ENCODE measurements at places on chromosomes 7 and 10.

- DNase-seq, result no peak
Observed at GRCh38 chr10:132397036-132397541, at the start of gene PWWP2B. TSS of gene PWWP2B (plus strand) at chr10:132397200. CDS start at chr10:132397227, 27 bp downstream.

DNA sequence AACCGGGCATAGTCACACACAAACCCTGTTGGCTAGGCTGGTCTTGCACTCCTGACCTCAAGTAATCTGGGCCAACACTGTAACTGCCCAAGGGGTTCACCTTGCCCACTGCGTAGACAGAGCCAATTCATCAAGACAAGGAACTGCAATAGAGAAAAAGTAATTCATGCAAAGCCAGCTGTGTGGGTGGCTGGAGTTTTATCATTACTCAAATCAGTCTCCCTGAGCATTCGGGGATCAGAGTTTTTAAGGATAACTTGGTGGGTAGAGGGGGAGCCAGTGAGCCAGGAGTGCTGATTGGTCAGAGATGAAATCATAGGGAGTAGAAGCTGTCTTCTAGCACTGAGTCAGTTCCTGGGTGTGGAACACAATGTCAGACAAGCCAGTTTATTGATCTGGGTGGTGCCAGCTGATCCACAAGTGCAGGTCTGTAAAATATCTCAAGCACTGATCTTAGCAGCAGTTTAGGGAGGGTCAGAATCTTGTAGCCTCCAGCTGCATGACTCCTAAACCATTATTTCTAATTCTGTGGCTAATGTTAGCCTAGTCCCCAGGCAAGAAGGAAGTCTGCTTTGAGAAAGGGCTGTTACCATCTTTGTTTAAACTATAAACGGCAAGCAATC, 15.6 kb upstream of the FXYD4 start:
- DNase-seq, result no peak

- DNase-seq, result no peak
Observed at GRCh38 chr7:47677664-47678063, 95.8 kb upstream of the TNS3 start.

- DNase-seq, result no peak
Observed at GRCh38 chr10:52451817-52452216, 137.7 kb downstream of the DKK1 start.

GRCh38 chr10:131213741-131214505, 97.6 kb downstream of the TCERG1L start:
- DNase-seq, result no peak

- no peak for DNase-seq
Observed at GRCh38 chr10:13633689-13634088, 46.9 kb downstream of the PRPF18 start.

DNA sequence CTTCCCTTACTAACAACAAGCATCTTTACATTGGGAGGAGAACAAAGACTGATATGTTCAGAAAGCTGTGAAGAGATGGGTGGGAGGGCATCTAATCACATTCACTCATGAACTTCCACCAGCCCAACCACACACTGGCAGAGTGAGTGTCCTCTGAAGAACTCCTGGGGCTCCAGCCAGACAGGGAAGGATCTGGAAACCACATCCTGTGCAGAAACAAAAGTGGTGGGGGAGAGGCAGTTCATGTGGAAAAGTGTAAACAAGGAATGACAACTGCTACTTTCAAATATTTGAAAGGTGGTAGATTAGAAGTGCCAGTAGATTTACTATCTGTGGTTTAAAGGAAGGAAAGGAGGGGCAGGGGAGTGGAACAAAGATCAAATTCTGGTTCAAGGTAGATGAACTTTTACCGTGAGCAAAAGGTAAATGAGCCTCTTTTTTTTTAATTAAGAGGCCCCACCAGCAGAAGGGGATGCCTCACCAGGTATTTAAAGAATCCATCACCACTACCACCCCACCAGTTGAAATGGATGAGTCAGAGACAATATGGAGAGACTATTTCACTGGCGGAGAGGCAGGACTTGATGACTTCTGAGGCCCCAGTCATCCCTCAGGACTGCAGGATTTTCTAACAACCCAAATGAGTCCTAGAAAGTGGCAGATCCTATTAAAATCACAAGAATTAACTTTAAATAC, 34.5 kb downstream of the GOT1 start:
- no peak for DNase-seq

- DNase-seq, result no peak
Observed at GRCh38 chr7:138784692-138785091, 13.1 kb upstream of the TMEM213 start.

DNA sequence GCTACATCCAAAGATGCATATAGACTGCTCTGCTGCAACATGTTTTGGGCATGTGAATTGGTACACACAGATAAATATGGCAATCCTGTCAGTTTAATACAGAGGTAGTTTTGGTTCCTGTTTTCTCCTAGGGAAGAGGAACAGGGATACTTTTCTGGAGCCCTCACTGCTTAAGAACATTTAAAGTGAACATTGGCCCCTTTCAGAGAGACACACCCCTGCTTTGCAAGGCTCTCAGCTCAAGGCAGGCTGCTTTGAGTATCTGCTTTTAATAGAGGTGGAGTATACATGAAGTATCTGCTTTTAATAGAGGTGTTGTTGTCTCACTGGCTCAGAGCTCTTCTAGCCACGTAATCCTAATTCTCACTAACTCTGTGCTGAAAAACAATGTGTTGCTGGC, 38.9 kb downstream of the CYP51A1 start:
- DNase-seq, result no peak

Measured in caudate nucleus (tissue), 63 donors.